ENCODE measurements at places on chromosomes 16 and 17.

DNA sequence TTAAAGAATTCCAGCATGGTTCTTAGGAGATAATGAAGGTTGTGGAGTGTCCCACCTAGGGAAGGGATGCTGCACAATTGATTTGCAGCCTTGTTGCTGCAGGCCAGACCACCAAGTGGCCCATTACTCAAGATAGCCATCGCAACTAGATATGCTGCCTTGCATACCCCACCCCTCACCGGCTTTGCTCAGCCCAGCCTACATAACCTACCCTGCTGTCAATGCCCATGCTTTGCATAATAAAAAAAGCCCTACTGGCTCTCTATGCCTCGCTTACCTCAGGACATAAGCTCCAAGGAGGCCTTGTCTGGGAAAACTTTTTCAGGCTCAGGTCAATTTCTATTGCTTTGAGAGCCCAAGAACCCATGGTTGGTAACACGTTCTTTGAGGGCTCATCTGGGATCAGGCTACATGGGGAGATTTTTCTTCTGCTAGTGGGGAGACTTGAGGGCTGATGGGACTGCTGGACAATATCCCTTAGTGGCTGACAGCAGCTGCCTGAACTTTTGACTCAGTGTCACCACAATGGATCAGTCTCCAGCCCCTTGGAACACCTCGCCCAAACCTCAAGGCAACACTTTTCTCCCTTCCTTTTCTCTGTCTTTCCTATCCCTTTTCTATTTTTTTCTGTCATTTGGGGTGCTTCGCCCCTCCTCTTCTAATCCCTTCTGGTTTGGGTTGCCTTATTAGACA is 38.3 kb downstream of the SCPEP1 start:
- no peak for DNase-seq

- DNase-seq, result no peak
Observed at GRCh38 chr17:71237903-71238538, 882.8 kb upstream of the SOX9 start.

DNA sequence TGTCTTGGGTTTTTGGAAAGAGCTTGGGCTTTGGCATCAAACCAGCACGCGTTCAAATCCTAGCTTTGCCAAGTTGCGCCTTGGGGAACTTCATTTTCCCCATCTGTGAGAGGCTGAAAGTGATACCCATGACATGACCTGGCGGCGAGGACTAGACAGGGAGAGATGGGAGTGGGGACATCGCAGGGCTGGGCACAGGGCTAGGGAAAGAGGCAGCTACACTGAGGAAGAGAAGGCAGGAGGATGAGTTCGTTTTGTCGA is 202.9 kb downstream of the IRF8 start:
- DNase-seq, result no peak

DNA sequence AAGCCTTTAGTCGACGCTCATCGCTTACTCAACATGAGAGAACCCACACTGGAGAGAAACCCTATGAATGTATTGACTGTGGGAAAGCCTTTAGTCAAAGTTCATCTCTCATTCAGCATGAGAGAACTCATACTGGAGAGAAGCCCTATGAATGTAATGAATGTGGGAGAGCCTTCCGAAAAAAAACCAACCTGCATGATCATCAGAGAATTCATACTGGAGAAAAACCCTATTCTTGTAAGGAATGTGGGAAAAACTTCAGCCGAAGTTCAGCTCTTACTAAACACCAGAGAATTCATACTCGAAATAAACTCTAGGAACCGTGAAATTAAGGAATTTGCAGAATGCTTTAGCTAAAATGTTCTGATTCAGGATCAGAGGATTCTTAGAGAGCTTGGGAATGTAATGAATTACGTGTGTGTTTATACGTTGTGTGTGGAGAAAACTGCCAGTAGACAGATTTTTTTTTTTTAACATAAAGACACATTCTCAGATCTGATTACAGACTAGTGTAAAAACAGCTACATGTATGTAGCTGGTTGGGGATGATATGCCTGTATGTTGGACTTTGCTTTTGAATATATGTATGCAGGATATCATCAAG is 25.4 kb downstream of the ZFP90 start:
- DNase-seq, result no peak

DNA sequence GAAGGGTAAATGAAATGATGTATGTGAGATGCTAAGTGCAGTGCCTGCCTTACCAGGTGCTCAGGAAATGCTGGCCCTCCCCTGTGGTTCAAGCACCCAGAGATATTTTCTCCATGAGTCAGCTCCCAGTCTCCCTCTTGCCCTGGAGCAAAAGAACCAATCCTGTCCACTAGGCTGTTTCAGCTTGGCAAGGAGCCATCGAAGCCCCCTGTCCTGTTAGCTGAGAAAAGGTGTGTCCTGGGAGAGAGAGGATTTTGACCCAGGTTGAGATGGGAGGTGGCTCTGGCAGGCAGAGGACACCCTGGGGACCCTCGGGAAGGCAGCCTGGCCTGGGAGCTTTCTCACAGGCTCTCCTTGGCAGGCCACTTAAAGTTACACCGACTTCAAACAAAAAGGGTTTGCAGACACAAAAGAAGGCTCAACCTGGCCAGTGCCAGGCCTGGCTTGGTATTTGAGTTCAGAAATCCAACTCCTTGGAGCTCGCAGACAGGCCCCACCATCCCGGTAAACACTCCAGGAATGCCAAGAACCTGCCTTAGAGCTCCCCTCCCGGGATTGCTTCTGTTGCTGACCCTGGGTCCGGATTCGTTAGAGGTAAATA is 29.6 kb downstream of the NTN1 start:
- no peak for DNase-seq

DNA sequence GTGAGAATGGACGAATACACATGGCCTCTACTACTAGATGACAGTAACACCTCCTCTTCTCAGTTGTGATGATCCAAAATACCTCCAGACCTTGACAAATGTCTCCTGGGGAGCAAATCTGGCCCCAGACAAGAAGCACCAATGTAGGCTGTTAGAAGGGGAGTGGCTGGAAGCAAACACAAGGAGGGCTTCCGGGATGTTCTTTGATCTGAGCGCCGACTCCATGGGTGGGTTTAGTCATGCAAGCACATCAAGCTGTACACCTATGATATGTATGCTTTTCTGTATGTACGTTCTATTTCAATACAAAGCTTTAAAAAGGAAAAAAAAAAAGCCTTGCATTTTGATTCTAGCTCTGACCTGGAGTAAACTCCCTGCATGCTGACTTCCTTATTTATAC is 61.4 kb downstream of the ARHGAP17 start:
- DNase-seq, result no peak

DNA sequence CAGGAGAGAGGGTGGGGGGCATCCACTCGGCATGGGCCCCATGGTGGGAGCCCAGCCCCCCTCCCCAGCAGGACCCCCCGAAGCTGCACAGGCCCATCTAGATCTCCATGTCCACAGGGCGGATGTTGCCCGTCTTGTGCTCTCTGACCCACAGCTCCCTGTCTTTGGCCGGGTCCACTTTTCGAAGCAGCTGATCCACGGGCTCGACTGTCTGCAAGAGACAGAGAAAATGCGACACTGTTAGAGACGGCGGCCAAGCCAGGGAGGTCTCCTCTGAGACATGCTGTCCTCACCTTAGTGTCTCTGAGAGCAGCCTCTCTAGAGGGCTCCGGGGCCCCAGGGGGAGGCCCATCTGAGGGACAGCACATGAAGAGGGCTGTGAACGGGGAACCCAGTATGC is 12.1 kb upstream of the RCVRN start:
- no peak for DNase-seq

DNA sequence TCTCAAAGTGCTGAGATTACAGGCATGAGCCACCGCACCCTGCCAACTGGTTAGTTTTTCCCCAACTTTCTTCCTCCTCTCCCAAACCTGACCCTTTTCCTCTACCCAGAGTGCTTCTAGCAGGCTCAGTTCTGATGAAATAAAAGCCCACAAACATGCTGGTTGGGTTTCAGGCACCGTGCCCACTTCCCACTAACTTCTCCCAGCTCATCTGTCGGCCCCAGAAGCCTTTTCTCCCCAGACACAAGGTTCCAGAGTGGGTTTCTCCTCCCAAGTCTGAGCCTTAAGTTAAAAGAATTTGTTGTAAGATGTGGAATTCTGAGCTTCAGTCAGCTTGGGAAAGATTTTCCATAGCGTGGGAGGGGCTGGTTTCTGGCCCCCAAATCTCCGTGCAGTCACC is 11.5 kb upstream of the SCN4A start:
- DNase-seq, result no peak

DNA sequence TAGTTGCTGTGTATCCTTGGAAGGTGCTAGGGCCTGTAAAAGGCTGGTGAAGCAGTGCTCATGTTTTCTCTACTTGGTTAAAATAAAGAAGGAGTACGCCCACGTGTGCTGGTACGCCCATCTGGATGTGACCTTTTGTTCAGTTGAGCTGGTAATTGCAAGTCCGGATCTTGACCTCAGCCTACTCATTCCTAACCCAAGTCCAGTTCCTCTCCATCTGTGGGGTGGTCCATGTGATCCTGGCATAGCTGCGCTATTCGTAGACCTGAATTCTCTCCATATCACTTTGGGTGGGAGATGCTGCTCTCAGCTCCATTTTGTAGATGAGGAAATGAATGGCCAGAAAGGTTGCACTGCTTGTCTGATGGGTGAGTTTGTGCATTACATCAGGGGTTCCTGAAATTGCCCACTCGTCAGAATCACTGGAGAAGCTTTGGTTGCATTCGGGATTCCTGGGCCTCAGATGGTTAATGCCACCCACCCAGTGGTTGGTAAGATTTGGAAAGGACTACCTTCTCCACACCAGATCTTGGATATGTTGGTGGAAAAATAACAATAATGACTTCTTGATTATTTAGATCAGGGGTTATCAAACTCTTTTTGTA is 328.8 kb downstream of the CPPED1 start:
- DNase-seq, result no peak

- DNase-seq, result no peak
Observed at GRCh38 chr17:47959825-47960655, 2.4 kb upstream of the PRR15L start.

DNA sequence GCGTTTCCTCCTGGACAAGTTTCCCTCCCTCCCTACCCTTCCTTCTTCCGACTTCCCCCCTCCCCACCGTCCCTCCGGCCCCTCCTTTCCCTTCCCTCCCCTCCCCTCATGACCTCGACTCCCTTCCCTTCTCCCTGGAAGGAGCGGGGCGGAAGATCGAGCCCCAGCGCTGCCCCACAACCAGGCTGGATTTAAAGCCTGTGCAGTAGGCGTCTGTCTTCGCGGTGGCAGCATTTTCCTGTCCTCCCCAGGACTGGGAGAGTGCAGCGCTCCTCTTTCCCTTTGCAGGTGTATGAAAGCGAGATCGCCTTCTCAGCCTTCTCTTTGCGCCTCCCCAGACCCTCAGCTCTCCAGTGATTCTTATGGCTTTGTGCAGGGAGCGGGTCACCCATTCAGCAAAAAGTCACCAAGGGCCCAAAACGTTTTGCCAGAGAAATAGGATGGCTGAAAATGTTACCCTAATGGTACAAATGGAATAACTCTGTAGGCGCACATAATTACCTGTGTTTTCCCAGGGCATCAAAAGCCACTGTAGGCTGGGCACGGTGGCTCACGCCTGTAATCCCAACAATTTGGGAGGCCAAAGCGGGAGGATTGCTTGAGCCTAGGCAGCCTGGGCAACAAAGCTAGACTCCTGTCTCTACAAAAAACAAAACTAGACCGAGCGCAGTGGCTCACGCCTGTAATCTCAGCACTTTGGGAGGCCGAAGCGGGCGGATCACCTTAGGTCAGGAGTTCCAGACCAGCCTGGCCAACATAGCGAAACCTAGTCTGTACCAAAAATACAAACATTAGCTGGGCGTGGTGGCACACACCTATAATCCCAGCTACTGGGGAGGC is 40.8 kb downstream of the SLFN12L start:
- no peak for DNase-seq

- DNase-seq, result no peak
Observed at GRCh38 chr16:56270828-56271227, 79.5 kb downstream of the GNAO1 start.

GRCh38 chr16:25134166-25134700 is 22.7 kb downstream of the LCMT1 start:
- DNase-seq, result no peak

DNA sequence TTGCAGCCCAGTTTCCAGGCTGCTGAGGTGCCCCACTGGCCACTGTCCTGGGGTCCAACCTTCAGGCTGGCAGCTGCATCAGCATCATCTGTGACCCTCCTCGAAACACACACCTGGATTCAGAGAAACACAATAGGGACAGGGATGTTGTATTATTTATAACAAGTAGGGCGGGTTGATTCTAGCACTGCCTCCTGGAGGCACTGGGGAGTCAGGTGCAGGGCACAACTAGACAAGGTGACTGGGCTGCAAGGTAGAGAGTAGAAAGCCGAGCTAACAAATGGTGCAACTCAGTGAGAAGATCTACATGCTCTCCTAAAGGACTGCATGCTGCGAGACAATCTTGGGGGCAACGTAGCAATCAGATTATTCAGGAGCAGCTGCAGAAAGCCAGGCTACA is 317.3 kb downstream of the SLC39A11 start:
- no peak for DNase-seq

- DNase-seq, result no peak
Observed at GRCh38 chr16:58656899-58657298, 27.3 kb upstream of the CNOT1 start.

GRCh38 chr17:37089956-37090355 is 141.2 kb downstream of the AATF start:
- peak; percentile 70 for DNase-seq

DNA sequence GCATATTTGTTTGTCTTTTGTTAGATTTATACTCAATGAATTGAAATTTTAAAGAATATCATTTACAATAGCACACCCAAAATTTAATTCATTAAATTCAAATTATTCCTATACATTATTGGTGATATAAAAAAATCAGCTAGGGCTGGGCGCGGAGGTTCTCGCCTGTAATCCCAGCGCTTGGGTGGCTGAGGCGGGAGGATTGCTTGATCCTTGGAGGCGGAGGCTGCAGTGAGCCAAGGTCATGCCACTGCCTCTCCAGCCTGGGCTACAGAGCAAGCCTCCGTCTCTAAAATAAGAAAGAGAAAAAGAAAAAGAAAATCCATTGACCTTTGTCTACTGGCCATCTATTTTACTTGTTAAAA is 4.5 kb upstream of the PRDM7 start:
- no peak for DNase-seq

DNA sequence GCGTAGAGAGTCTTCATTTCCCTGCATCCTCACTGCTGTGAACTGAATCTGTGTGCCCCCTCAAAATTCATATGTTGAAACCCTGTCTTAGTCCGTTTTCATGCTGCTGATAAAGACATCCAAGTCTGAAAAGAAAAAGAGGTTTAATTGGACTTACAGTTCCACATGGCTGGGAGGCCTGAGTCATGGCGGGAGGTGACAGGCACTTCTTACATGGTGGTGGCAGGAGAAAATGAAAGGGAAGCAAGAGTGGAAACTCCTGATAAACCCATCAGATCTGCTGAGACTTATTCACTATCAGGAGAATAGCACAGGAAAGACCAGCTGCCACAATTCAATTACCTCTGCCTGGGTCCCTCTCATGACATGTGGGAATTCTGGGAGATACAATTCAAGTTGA is 3.1 kb upstream of the CCDC42 start:
- no peak for DNase-seq

GRCh38 chr17:68207651-68208253 is 40.1 kb upstream of the AMZ2 start:
- DNase-seq, result no peak

- no peak for DNase-seq
Observed at GRCh38 chr17:70875729-70876310, 706.5 kb downstream of the KCNJ2 start.

All from activated CD4-positive, alpha-beta T cell treated with anti-CD3 and anti-CD28 coated beads, Interleukin-2, Interleukin-4, amounts not matched to agents 100 ng/mL and 50 ng/mL, durations not matched to agents 16 hours and 8 hours (primary cell).